ENCODE measurements at places on chromosomes 7 and 10.

DNA sequence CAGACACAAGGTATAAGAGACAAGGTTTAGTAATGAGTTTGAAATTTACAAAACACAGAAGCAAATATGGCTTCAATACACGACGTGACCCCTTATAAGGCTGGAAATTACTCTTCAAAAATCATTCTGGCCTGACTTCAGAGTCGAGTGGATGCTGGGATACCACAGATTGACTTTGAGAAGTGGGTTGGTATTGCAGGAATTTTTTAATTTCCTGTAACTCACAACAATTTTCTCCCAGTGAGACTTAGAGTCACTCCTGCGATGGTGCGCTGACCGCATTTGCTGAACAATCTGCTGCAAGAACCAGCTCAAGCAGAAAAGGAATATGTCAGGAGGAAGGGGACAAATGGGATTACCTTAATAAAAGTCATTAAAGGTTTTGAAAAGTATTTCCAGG, 132.1 kb downstream of the EMX2 start:
- no peak for DNase-seq
- H3K27me3 ChIP-seq = peaks cover 8% of the 10 kb centered on the region
- no peaks in the 10 kb centered on the region for H3K36me3 ChIP-seq
- H3K4me1 ChIP-seq = no peaks in the 10 kb centered on the region

DNA sequence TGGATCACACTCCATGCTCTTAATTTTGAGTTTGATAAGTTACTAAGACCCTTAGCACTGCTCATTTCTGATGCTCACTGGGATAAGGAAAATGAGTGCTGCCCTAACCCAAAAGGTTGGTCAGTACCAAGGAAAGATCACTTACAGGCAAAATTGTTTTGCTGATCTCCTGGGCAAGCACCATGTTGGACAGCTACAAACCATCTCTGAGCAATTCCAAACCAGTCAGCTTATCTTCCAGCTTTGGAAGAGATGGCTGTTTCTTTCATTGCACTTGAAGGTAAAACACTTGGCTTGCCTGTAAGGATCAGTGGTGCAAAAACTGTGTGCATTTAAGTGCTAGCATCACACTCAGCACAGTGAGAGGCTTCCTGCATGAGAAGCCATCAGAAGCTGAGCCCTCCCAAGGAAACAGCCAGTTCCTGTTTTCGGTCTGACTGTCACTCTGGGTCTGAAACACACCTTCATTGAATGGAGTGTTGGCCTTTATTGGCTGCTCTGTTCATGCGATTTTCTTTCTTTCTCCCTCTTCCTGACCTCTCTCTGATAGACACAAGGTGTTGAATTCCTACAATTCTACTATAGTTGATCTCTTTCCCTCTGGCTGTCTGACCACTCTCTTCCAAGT, 126.4 kb upstream of the GHITM start:
- H3K27me3 ChIP-seq = peaks cover 2% of the 10 kb centered on the region
- no peak overlapping the region for H3K4me3 ChIP-seq
- no peak for DNase-seq
- H3K27ac ChIP-seq = no peak overlapping the region

- H3K27ac ChIP-seq = no peak overlapping the region
- H3K4me3 ChIP-seq = no peak overlapping the region
- DNase-seq = peak; percentile 6
- no peaks in the 10 kb centered on the region for H3K4me1 ChIP-seq
- H3K36me3 ChIP-seq = no peaks in the 10 kb centered on the region
These were observed 575.6 kb downstream of the ARL4A start for GRCh38 chr7:13262929-13263530.

DNA sequence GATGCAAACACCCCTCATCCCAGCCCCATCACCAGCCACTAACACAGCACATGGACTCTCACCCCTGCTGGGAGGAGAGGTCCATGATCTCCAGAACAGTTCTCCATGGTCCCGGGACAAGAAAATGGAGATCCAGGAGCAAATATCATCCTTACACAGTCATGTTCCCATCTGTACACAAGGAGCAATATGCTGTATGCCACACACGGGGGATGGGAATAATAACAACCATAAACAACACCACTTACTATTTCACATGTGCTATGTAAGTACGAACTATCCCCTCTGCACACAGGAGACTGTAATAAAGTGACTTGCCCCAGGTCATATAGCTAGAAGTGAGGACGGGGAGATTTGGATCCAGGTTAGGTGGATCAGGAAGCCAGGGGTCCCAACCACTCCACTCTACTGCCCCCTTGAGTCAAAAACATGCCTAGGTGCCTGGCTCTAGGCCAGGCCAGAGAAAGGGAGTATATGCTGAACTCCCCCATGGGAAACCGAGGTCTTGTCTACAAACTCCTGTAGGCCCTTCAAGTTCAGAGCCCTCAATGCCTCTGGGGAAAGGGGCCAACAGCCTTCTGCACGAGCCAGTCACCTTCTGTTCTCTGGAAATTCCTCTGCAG, 34.1 kb downstream of the LRRC20 start:
- no peaks in the 10 kb centered on the region for H3K27me3 ChIP-seq
- DNase-seq = no peak
- peaks cover 27% of the 10 kb centered on the region for H3K4me1 ChIP-seq
- no peak overlapping the region for H3K27ac ChIP-seq
- H3K36me3 ChIP-seq = no peaks in the 10 kb centered on the region

DNA sequence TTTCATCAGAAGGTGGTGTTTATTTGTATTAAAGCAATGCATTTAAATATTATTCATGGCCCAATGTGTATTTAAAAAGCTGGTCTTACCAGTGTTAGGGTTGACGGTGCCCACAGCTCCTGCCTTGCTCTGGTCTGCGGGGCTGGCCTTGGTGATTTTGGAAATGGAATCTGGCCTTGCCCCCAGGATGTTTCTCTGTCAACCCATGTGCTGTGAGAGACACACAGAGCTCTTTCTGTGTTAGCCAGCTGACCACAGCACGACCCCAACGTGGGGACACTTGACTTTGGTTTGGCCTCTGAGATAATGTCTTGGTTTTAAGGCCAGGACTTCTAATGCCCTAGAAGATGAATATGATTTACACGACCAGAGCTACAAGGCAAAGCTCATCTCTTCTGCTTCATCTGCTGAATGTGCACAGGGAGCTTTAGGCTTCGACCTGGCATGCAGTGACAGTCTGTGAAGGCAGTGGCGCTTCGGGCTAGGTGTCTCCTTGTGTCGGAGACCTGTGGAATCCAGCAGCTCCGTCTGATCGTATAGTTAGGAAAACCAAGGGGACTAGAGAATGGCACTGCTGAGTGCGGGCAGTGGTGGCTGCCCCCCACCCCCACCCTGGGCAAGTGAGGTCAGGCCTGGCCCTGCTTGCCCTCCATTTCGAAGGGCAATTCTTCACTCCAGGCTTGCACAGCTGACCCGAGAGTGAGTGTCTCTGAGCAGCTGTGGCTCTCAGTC, 246.1 kb downstream of the EBF3 start:
- DNase-seq = no peak
- H3K4me1 ChIP-seq = no peaks in the 10 kb centered on the region
- H3K4me3 ChIP-seq = no peak overlapping the region
- H3K27ac ChIP-seq = no peak overlapping the region

Data from large intestine (tissue), 12 donors.